ENCODE measurements at places on chromosomes 12 and 14.

DNA sequence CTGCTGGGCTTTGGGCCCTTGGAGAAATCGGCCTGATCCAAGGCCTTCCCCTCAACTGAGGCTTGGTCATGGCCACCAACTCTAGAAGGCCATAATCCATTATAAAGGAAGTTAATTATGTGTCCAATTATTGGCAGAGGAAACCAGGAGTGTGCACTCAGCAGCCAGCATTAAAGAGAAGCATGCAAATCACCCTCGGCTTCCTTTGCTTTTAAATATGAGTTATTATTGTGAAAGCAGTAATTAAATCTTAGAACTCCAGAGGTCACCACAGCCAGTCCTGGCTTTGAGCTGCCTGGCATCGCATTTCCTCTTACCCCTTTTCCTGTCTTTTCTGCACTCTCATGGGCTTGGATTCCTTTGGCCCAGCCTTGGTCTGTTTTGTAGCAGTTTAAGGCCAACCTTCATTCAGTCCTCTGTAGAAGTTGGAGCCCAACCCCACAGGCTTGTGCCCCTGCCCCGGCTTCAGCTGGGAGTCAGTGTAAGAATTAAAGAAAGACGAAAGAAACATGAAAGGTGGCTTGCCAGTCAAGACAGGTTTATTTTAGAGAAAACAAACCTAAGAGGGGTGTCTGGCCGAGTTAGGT lies 14.7 kb upstream of the KRT86 start:
- peak; percentile 45 for DNase-seq

DNA sequence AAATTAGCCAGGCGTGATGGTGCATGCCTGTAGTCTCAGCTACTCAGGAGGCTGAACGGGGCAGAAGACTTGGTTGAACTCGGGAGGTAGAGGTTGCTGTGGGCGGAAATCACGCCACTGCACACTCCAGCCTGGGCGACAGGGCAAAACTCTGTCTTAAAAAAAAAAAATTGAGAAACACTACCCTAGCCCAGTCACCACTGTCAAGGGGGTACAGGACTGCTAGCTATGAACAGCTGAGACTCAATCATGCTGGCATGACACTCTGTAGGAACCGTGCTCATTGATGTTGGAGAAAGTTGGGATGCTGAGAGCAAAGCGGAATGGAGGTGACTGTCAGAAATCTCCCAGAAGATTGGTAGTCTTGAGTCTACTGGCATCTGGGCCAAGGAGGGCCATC lies 58.2 kb upstream of the STON2 start:
- no peak for DNase-seq

- DNase-seq: peak; percentile 83
Measured at GRCh38 chr14:103361867-103362266, 23.3 kb upstream of the MARK3 start.

DNA sequence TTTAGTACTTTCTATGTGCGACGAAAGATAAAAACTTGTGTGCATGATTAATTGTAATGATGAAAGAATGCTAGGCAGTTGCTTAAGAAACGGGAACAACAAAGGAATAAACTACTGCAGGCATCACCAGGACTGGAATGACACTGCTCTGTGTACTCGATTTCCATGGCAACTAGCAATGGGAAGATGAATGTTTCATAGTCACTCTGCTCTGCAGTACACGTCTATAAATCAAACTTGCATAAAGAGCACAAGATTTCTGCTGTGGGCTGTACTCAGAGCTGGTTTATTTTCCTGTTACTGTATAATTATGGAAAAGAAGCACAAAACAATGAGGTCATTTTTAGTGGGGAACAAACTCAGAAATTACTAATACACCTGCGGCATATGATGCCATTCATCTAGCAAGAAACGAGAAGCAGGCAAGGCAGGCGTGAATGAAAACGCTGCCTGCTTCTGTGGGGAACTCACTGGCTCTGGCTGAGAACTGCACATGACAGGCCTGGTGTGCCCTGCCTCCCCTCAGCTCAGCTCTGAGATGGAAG lies 41.8 kb downstream of the EFCAB11 start:
- peak; percentile 82 for DNase-seq

GRCh38 chr12:98319716-98320425 lies 195.5 kb upstream of the TMPO start:
- no peak for DNase-seq

GRCh38 chr14:70748422-70748821 lies 60.9 kb downstream of the MAP3K9 start:
- no peak for DNase-seq

DNA sequence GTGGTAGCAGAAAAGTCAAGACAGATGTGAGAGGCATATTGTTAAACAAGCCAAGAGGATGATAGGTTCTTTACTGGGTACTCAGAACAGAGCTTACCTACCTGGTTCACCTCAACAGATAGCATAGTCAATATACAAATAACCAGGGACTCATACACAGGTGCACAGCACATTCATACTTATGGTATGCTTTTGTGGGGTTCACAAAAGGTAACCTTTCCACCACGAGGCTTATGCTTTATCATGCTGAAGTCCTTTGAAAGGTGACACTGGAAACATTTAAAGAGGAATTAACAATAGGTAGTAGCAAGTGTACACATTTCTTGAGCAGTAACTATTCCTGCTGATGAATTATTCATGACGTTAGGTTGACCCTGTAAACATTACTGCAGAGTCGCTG lies 42.2 kb upstream of the MBIP start:
- DNase-seq: no peak

DNA sequence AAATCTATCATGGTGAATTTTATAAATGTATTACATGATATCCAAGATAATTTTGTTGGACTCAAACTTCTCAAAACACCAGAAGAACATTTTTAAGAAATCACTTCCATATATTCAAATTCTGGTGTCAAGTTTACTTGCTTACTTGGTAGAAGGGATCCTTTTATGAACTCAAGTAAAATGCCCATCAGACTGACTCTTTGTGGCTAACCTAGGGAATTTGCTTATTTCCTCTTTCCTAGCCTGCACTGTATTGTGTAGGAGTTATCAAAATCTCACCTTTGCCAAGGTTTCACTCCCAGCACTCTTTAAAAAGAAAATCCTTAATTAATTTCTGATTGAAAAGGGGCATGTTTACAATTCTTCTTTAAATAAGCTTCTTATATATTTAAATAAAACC lies 196.5 kb downstream of the DUSP6 start:
- DNase-seq: peak; percentile 45

- DNase-seq: peak; percentile 90
Measured at GRCh38 chr12:89539426-89540223, 13.8 kb upstream of the POC1B start.

DNA sequence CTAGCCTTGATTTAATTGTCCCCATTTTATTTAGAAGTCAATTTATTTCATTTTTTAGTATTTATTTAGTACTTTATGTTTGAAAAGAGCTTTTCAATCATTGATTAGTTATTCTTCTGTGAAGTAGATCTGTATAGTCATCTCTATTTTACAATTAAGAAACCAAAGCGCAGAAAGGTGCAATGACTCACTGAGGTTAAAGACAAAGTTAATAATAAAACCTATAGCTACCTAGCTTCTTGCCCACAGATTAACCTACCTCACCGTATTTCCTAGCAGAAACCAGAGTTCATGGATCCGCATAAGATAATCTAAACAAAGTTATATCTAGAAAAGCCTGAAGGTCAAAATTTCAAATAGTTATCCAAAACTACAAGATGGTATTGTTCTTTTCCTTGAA lies 176.4 kb downstream of the GRIN2B start:
- no peak for DNase-seq

DNA sequence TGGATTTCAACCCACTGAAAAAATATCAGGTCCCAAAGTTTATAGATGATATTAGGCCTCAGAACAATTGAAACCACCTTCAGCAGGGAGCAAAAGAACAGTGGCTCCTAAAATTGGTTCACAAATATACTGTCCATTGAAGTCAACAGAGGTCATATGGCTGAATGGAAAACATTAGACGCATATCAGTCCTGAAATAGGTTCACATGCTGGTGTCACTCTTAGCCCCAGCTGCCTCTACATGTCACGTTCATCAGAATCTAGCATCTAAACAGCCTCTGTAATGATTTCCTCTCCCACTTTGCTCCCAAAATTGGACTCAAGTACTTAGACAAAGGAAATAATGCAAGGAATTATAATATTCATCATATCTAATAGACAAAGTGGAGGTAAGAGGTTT lies 8.7 kb downstream of the FLRT2 start:
- DNase-seq: no peak

- no peak for DNase-seq
Measured at GRCh38 chr12:118290130-118290529, 82.6 kb downstream of the TAOK3 start.

- no peak for DNase-seq
Measured at GRCh38 chr14:99730876-99731546, 46.9 kb downstream of the CYP46A1 start.

DNA sequence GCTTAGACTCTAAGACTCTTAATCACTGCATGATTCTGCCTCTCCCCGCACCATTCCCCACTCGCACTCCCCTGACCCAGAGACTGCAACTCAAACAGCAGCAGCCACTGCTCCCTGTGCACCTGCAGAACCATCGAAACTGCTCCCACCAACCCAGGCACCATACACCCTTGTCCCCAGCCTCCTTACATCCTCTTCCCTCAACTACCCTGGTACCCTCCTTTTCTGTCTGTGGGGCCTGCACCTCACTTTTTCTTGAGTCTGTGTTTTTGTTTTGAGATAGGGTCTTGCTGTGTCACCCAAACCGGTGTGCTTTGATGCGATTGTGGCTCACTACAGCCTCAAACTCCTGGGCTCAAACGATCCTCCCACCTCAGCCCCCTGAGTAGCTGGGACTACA lies 69.4 kb downstream of the RNFT2 start:
- DNase-seq: no peak

DNA sequence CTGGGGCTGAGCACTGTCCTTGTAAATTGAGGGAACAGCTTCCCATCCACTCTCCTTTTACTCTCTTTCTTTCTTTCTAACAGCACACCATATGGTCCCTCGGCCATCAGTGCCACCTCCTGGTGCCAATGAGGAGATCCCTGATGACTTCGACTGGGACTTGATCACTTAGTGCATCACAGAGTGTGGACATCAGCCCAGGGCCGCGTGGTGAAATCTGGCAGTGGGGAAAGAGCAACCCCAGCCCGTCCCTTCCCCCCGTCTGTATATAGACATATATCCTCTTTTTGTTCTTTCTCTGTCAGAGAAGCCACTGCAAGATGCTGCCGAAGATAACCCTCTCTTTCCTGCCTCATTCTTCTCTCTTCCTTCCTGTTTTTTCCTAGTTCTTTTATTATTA lies 13.5 kb downstream of the C3AR1 start:
- DNase-seq: peak; percentile 76

- DNase-seq: peak; percentile 60
Measured at GRCh38 chr14:91108941-91109611, 4.8 kb upstream of the DGLUCY start.

GRCh38 chr14:22980672-22981089 lies 1.7 kb downstream of the AJUBA start:
- DNase-seq: no peak
